Hindlimb muscle (tissue), 1 donor: ENCODE measurements at places on chromosomes 6 and 20. TPM values are rescaled to one million over a fixed set of nuclear protein-coding genes. Genes with fewer than 3 reads are reported as not detected.
A peak's percentile ranks its signal among the peaks of the same experiment; 100 is the strongest.

- DNase-seq = no peak
These were observed 9.5 kb upstream of the SMIM8 start for GRCh38 chr6:87312860-87313259.

DNA sequence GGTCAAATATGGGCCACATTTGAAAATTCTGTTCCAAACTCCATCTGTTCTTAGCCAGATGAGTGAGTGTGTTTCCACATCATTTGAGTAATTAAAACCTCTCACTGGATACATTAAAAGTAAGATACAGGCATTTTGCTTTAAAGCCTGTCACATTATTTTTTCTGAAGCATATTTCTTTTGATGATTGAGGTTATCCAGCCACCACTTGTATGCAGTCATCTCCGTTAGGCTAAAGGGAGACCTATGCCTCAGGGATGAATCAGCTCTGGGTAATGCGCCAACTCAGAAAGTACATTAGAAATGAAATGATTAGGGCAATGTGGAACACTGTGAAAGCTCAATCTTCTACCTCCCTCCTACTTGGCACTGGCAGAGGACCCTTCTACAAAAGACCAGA lies 90.7 kb downstream of the SNAP25 start:
- no peak for DNase-seq

DNA sequence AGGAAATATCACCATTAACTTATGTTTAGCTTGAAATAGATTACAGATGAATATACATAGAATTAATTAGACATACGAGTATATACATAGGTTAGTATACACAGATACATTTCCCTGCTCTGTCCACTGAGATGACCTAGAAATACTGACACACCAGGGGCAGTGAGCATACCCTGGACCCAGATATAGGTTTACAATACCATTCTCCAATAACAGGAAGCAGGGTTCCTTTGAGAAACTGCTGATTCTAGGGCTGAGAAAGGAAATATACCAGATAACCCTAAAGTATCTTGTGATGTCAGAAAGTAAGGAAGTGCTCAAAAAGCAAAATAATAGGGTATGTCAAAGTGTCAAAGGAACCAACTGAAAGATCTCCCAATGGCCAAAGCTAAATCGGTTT lies 322.5 kb downstream of the HAO1 start:
- no peak for DNase-seq

DNA sequence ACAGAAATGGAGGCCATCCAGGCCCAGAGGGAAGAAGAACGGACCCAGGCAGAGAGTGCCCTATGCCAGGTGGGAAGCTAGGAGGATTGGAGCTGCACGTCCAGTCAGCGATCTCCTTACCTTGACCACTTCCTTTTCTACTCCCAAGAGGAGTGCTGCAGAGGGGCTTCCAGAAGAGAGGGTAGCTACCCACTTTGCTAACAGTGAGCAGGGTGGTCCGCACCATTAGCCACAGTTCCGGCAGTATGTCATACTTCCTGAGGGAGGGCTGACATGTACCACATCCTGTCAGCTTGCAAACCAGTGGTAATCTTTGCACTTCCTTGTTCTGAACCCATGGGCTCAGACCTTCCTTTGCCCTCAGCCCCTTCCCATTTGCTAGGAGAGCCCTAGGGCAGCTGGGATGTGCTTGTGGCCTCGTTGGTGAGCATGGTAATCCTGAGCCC lies 35.4 kb downstream of the CEP250 start:
- DNase-seq = no peak

DNA sequence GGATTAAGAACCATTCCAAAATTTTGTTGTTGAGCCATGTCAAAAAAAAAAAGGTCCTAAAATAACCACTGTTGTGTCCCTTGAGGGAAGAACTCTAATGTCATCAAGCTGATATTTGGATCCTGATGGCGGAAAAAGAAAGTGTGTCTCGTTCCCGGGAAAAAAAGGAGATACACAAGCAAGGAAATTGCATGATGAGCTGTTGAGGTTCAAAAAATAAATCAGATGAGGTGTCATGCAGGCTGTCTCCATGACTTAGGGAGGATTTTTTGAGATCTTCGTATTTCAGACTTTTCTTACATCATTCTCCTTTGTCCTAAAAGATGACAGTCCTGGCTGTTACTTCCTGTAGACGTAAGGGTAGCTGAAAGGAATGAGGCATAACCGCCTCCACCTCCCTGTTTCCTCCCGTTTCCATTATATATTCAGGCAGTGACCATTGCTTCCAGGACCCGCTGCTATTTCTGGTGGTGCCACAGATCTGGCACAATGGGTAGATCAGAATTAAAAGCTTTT lies 117.3 kb upstream of the TNFAIP3 start:
- DNase-seq = peak; percentile 31

DNA sequence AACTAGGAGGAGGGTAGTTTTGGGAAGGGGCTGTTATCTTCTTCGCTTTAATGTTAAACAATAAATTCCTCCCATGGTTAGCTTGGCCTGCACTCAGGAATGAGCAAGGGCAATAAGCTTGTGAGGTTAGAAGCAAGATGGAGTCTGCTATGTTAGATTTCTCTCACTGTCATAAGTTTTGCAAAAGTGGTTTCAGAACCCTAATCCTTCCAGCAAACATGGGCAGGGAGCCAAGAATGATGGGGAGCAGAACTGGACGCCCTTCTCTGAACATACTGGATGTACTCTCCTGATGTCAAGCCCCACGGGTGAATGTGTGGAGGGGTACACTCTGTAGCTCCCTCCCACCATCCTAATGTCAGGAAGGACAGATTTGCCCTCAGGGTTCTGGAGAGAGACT lies 22.3 kb downstream of the C6orf163 start:
- DNase-seq = no peak

- no peak for DNase-seq
These were observed 82.8 kb downstream of the TFAP2A start for GRCh38 chr6:10332111-10332510.

DNA sequence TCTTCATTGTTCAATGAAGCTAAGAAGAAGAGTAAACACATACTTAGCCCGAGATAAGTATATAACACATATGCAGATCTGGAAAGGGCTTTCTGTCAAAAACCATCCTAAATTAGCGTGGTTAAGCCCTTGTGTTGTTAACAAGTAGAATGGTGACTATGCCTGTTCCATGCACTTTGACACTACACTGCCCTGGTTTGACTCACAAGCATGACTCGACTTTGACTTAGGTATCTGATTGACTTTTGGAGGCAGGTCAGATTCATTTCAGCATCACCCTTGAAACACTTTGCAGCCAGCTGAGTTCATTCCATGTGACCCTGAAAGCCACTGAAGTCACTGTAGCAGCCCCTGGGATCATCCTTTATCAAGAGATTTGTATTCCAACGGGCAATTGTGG lies 239.8 kb downstream of the TBX18 start:
- DNase-seq = no peak

DNA sequence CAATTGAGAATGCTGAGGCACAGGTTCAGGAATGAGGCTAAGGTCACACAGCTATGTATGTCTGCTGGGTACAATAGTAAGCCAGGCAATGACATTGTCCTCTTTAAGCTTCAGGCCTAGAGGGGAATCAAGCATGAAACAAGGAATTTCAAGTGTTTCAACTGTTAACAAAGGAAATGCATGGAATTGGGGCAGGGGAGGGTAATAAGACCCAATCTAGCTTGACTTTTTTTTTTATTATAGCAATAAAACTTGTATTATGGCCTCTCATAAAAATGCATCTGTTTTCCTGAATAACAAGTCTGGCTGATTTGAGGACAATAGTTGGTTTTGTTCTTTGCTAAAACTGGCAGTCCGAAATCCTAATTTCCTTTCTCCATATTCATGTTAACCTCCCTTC lies 336.7 kb downstream of the CBLN4 start:
- no peak for DNase-seq

DNA sequence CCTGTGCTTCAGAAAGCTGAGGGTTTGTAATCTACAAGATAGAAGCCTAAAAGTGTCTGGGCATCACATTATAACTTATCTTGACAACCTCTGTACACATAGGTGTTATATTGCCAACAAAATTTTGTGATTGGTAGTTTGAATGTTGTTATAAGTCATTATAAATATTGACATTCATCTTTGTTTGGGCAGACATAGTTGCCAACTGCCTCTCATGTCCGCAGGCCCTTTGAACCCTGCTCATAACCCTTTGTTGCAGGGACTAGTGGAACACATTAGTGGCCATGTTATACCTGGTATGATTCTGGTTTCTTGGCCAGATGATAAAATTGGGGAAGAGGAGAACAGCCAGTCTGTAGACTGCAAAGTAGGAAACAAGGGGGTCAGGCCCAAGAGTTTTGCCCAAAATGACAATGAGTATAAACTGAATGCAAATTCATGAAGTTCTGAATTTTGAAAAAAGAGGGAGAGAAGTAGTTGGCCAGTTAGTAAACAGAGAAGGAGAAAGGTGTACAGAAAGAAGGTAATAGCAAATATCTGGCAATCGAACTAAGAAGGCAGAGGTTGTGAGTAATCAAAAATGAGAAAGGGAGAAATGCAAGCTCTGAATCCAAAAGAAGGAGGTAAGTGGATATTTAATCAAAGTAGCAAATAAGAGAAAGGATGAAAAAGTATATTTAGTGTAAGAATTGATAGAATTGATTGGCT lies 21.6 kb upstream of the LMBRD1 start:
- DNase-seq = no peak

- no peak for DNase-seq
These were observed 46.8 kb upstream of the UNC93A start for GRCh38 chr6:167244064-167244960.

GRCh38 chr20:23702021-23702420 lies 13.2 kb upstream of the CST4 start:
- no peak for DNase-seq

DNA sequence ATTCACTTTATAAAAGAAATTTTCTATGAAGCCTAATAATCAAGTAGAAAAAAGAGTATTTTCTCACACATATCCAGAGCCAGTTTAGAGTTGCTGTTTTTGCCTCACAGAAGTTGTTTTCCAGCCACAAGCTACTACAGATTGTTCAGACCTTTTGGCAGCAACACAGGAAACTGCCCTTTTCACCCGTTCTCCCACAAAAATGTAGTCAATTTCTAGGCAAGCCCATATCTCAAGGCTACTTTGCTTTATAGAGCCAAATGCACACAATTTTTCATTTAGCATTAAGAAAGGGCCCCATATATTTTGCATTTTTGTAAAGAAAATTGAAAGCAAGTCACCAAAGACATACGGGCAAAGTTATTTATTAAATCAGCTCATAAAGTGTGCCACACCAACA lies 49.5 kb downstream of the EPB41L2 start:
- no peak for DNase-seq

GRCh38 chr6:96626759-96627364 lies 63.9 kb downstream of the FHL5 start:
- peak; percentile 10 for DNase-seq

- DNase-seq = no peak
These were observed 189.8 kb upstream of the GRIK2 start for GRCh38 chr6:101203664-101204063.

- no peak for DNase-seq
These were observed 84.8 kb downstream of the TRERF1 start for GRCh38 chr6:42366999-42367352.

DNA sequence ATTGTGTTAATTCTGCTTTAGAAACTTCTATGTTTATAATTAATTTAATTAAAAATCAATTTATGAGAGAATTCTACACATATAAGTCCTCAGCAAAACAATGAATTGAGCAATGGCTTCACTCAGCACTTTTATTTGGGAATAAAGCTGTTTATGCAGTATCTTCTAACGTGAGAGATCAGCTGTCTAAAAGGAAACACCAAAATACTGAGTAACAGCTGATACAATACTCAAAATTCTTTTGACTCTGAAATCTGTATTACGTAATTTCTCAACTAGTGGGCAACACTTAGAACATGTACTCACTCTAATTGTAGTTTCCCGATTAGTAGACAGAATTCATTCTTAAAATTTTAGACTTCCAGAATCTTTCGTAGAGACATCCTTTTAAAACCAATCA lies 49.8 kb downstream of the MAP3K7 start:
- DNase-seq = no peak

GRCh38 chr20:47204008-47204849 lies 152.3 kb downstream of the ZMYND8 start:
- DNase-seq = no peak

DNA sequence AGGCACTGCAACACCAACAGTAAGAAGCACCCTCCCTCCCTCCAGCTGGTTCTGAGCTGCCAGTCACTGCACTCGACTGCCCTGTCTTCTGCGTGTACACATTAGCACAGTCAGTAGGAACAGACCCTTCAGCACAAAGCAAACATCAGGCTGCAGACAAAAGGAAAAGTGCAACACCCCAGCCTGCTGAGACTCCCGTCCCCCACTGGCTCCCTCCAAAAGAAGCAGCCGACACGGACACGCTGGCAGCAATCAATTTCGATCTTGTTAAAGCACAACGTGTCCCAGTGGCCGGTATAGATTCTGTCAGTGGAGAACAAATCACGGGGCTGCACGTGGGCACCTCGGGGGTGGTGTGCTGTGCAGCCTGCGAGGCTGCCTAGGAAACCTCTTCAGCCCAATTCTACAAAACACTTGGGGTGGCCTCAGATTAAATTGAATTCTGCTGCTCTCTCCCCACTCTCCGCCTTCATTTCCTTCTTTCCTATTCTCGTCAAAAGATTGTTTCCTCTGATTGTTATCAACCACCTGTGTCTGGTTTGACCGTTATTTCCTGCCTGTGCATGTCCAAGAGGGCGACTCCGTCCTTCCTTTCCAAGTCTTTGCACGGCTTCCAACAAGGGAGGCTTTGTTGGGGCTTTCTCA lies 38.7 kb downstream of the TRAF3IP2 start:
- no peak for DNase-seq

ZC3H12D gene
- polyA plus RNA-seq = 0.46 TPM

NKAPL gene
- 1.2 TPM for polyA plus RNA-seq

KHDC1 gene
- polyA plus RNA-seq = 5.5 TPM

BANF2 gene
- not detected for polyA plus RNA-seq

TRIM10 gene
- polyA plus RNA-seq = 0.86 TPM

LY6G6C gene
- 0.28 TPM for polyA plus RNA-seq

ZNF831 gene
- 0.31 TPM for polyA plus RNA-seq

GINS1 gene
- polyA plus RNA-seq = 6.0 TPM
